HFFc6 (cell line): ENCODE measurements at places on chromosomes 3 and 15. TPM values are rescaled to one million over a fixed set of nuclear protein-coding genes. Genes with fewer than 3 reads are reported as not detected.
A peak's percentile ranks its signal among the peaks of the same experiment; 100 is the strongest.

DNA sequence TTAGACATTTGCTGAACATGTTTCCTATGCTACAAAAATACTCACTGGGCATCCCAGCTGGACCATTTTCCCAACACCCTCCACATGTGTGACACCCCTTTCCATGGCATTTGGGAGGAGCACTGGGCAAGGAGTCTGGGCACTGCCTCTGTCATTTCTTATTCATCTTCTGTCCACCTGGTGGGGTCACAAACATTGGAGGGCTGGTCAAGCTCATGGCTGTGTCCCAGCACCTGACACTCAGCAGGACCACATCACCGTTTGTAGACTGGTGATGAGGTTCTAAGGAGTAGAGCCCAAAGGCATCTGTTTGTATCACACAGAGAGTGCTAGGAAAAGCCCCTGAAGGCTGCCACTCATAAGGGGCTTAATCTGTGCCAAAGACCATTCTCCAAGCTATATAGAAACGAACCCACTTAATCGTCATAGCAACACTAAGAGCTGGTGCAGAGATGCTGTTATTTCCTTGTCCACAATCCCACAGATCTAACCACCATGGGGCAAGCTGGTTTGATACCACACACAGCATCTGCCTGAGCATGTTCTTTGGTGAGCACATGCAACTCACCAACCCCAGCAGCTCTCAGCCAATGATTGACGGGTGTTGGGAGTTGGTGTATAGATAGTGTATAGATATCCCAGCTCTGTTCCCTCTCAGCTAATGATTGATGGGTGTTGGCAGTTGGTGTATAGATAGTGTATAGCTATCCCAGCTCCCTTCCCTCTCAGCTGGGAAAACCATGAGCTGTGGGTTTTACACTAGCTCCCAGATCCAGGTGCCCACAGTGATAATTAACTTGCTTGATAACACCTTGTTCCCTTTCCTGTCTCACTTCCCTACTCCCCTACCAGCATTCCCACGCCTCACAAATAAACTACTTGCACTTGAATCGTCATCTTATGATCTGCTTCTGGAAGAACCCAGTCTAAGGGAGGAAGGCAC, 42.7 kb upstream of the ATP2B2 start:
- no peak for DNase-seq
- H3K36me3 ChIP-seq: no peaks in the 10 kb centered on the region
- H3K27me3 ChIP-seq: peaks cover 22% of the 10 kb centered on the region
- no peak overlapping the region for H3K4me3 ChIP-seq
- H3K27ac ChIP-seq: no peak overlapping the region

GRCh38 chr3:23938688-23939087, 6.4 kb upstream of the NR1D2 start:
- 0 out of 2 replicates have a peak, but pooled peaks cover 5% of the 10 kb centered on the region for H3K36me3 ChIP-seq
- H3K4me3 ChIP-seq: no peak overlapping the region
- no peaks in the 10 kb centered on the region; the same call in 1 of the 2 replicates for H3K27me3 ChIP-seq
- peaks cover 1% of the 10 kb centered on the region for H3K4me1 ChIP-seq
- H3K27ac ChIP-seq: no peak overlapping the region
- no peak for DNase-seq

DNA sequence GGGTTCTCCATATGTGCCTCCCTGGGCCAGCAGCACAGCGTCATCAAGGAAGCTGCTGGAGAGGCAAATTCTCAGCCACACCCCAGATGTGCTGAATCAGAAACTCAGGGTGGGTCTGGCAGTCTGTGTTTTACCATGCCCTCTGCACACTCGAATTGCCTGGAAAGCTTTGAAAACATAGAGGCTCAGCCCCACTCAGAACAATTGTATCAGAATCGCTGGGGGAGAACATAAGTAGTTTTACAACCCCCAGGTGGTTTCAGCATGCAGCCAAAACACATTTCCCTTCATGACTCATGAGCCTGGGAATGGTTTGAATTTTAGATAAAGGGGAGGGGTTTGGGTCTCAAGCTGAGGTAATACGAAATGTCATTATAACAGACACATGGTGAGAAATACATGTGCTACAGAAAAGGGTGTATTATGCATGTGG, 9.6 kb downstream of the TGM4 start:
- H3K4me1 ChIP-seq: peaks cover 43% of the 10 kb centered on the region
- H3K27me3 ChIP-seq: peaks cover 4% of the 10 kb centered on the region; the same call in 1 of the 2 replicates
- peaks cover 4% of the 10 kb centered on the region; the same call in 1 of the 2 replicates for H3K36me3 ChIP-seq
- DNase-seq: peak; percentile 73

- peaks cover 50% of the 10 kb centered on the region for H3K4me1 ChIP-seq
- H3K27ac ChIP-seq: peak overlapping the region; percentile 68
- H3K4me3 ChIP-seq: no peak overlapping the region
Observed at GRCh38 chr3:195195321-195196209, 75.4 kb downstream of the XXYLT1 start.

DNA sequence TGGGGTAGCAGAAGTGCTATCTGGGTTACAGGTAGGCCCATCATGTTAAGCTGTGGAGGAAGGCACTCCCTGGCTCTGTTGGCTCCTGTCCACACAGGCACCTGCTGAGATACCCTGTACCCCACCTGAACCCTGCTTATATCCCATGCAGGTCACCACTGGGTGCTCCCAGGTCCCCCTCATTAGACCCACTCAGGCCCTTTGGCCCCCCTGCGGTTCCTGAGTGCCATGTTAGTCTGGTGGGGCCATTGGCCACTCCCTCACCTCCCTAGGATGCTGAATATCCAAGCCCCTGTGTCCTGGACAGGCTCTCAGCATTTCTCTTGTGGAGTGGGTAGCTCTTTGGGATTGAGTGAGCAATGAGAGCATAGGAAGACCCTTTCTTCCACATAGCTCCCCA, 128.2 kb downstream of the EPHB1 start:
- H3K4me1 ChIP-seq: no peaks in the 10 kb centered on the region
- H3K27me3 ChIP-seq: no peaks in the 10 kb centered on the region; the same call in 1 of the 2 replicates
- DNase-seq: no peak
- no peak overlapping the region for H3K4me3 ChIP-seq

- H3K36me3 ChIP-seq: no peaks in the 10 kb centered on the region
- no peak overlapping the region; the same call in 1 of the 2 replicates for H3K4me3 ChIP-seq
- no peak overlapping the region for H3K27ac ChIP-seq
- H3K27me3 ChIP-seq: peaks cover 47% of the 10 kb centered on the region
- no peaks in the 10 kb centered on the region for H3K4me1 ChIP-seq
- DNase-seq: no peak
Observed at GRCh38 chr3:127535901-127536829, 54.4 kb downstream of the TPRA1 start.

DNA sequence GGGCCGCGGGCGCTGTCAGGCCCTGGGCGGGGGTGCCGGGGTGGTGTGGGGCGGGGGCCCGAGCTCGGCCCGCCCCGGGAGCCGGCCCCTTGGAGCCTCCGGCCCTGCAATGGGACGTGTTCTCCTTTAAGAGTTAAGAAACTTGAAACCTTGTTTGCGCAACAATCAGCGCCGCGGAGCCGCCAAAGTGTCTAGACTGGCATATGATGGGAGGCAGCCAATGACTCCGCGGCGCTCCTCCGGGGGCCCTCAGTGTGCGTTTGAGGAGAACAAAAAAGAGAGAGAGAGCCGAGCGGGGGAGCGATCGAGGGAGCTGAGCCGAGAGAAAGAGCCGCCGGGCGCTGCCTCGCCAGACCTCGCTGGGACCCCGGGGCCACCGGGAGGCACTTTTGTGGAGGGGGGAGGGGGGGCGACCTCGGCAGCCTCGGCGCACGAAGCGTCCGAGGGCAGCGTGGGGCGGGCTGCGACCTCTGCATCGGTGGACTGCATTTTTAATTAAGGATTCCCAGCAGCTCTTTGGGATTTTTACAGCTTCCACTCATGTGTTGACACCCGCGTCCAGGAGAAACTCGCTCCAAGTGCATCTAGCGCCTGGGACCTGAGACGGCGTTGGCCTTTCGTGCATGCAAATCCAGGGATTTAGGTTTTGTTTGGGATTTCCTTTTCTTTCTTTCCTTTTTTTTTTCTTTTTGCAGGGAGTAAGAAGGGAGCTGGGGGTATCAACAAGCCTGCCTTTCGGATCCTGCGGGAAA, at the start of gene SMAD6:
Gene SMAD6 (plus strand): TSS at position 202 of the 752 bp plus-strand sequence. CDS start 1,023 bp downstream, outside the sequence.
- H3K4me3 ChIP-seq: peak within 1 kb of the TSS; percentile 95
- H3K36me3 ChIP-seq: peaks cover 19% of the 10 kb centered on the region

GRCh38 chr3:94596887-94597566, 534.2 kb downstream of the NSUN3 start:
- no peaks in the 10 kb centered on the region for H3K36me3 ChIP-seq
- H3K4me1 ChIP-seq: no peaks in the 10 kb centered on the region
- DNase-seq: no peak
- H3K27me3 ChIP-seq: no peaks in the 10 kb centered on the region

GRCh38 chr3:116265976-116266584, 179.2 kb downstream of the LSAMP start:
- DNase-seq: no peak
- H3K4me1 ChIP-seq: no peaks in the 10 kb centered on the region
- H3K27ac ChIP-seq: no peak overlapping the region
- no peak overlapping the region for H3K4me3 ChIP-seq
- H3K36me3 ChIP-seq: no peaks in the 10 kb centered on the region

- no peaks in the 10 kb centered on the region; the same call in 1 of the 2 replicates for H3K27me3 ChIP-seq
- H3K4me1 ChIP-seq: peaks cover 17% of the 10 kb centered on the region; the same call in 1 of the 2 replicates
- H3K4me3 ChIP-seq: no peak overlapping the region
- H3K36me3 ChIP-seq: no peaks in the 10 kb centered on the region
- peak overlapping the region; percentile 1; the same call in 1 of the 2 replicates for H3K27ac ChIP-seq
Observed at GRCh38 chr3:143600756-143601718, 247.2 kb downstream of the SLC9A9 start.

GRCh38 chr15:63483521-63484371, 20.6 kb upstream of the USP3 start:
- H3K36me3 ChIP-seq: no peaks in the 10 kb centered on the region
- H3K27ac ChIP-seq: no peak overlapping the region
- DNase-seq: no peak
- H3K4me1 ChIP-seq: peaks cover 50% of the 10 kb centered on the region
- peaks cover 1% of the 10 kb centered on the region; the same call in 1 of the 2 replicates for H3K27me3 ChIP-seq
- H3K4me3 ChIP-seq: no peak overlapping the region

DNA sequence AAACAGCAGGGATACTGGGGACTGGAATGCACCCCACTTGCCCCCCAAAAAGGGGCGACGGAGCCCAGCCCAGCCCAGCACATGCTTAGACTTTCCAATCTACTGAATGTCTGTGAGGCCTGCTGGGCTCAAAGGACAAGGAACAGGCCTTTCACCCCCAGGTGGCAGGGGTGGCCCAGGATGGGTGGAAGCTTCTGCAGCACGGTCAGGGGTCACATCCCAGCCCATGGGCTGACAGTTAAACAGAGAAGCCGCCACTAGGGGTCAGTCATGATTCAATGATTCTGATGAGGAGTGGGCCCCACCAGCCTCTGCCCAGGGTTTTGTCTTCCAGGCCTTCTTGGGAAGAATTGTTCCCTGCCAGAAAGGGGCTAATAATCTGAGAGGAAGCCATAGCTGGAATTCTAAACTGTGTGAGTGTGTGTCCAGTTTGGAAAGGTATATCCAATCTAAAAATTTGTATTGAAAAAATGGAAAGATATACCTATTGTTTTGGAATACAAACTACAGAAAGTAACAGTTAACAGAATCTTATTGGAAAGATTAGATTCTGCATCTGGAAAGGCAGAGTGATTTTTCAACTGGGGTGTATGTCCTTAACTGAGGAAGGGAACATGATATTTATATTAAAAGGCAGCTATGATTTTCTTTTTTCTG, 2.2 kb downstream of the CHRNB4 start:
- no peak overlapping the region for H3K27ac ChIP-seq
- no peaks in the 10 kb centered on the region; the same call in 1 of the 2 replicates for H3K36me3 ChIP-seq
- H3K4me3 ChIP-seq: no peak overlapping the region
- DNase-seq: peak; percentile 9
- peaks cover 33% of the 10 kb centered on the region for H3K27me3 ChIP-seq

GRCh38 chr3:119559441-119559963, at the start of gene CD80:
CD80 (minus strand) TSS chr3:119559614; CDS start chr3:119557728, 1,886 bp downstream.
- peaks cover 14% of the 10 kb centered on the region for H3K27me3 ChIP-seq
- no peaks in the 10 kb centered on the region for H3K4me1 ChIP-seq
- H3K27ac ChIP-seq: no peak within 1 kb of the TSS
- no peaks in the 10 kb centered on the region for H3K36me3 ChIP-seq
- DNase-seq: peak; percentile 48
- peak within 1 kb of the TSS; percentile 1; the same call in 1 of the 2 replicates for H3K4me3 ChIP-seq

DNA sequence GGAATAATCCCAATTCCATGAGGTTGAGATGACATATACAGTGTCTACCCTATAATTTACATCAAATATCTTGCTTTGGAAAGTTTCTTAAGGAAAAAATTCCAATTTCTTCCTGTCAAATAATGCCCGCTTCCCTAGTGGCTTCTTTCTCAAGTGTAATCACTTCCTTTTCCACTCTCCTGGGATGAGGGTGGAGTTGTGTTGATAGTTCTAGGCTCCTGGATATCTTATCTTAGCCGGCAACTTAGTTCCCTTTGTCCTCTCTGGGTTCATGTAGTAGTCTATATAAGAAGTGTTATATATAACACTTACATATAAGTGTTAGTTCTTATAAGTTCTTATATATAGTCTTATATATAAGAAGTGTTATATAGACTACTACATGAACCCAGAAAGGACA, 10.9 kb downstream of the TAGLN3 start:
- no peak overlapping the region for H3K4me3 ChIP-seq
- H3K27me3 ChIP-seq: no peaks in the 10 kb centered on the region; the same call in 1 of the 2 replicates
- H3K27ac ChIP-seq: no peak overlapping the region
- no peak for DNase-seq
- peaks cover 42% of the 10 kb centered on the region for H3K4me1 ChIP-seq

- 0 out of 2 replicates have a peak overlapping the region, but pooled peaks have one; percentile 36 for H3K27ac ChIP-seq
- DNase-seq: no peak
- H3K4me3 ChIP-seq: peak overlapping the region; percentile 84
Observed at GRCh38 chr3:126476166-126477060, 722 bp upstream of the ZXDC start.

- H3K36me3 ChIP-seq: peaks cover 13% of the 10 kb centered on the region
- peak overlapping the region; percentile 64 for H3K27ac ChIP-seq
- H3K4me3 ChIP-seq: no peak overlapping the region; the same call in none of the 2 replicates
Observed at GRCh38 chr3:48064292-48064829, 48.1 kb upstream of the MAP4 start.

- no peaks in the 10 kb centered on the region for H3K36me3 ChIP-seq
- H3K27ac ChIP-seq: no peak overlapping the region
- peaks cover 2% of the 10 kb centered on the region; the same call in 1 of the 2 replicates for H3K27me3 ChIP-seq
- peak overlapping the region; percentile 41; the same call in 1 of the 2 replicates for H3K4me3 ChIP-seq
- H3K4me1 ChIP-seq: no peaks in the 10 kb centered on the region
Observed at GRCh38 chr3:54243056-54243931, 120.9 kb downstream of the CACNA2D3 start.

- DNase-seq: peak; percentile 84
- H3K4me3 ChIP-seq: peak overlapping the region; percentile 44
- peaks cover 12% of the 10 kb centered on the region; the same call in 1 of the 2 replicates for H3K36me3 ChIP-seq
Observed at GRCh38 chr15:85407421-85408269, 27.2 kb downstream of the AKAP13 start.

The SH2D7 gene
- total RNA-seq: not detected in 3 replicates

The HES1 gene
- total RNA-seq: 4.9 to 13.5 TPM (median 7.2 TPM) in 3 replicates

The ACAD9 gene
- 41.2 to 44.0 TPM (median 42.6 TPM) in 3 replicates for total RNA-seq

The FGD5 gene
- not detected in 2 replicates for total RNA-seq

The POPDC2 gene
- 0.14 to 0.45 TPM in 2 of 3 replicates, not detected in the other for total RNA-seq

The SNX22 gene
- total RNA-seq: 0.20 to 0.24 TPM (median 0.21 TPM) in 3 replicates

The FBXL2 gene
- 11.8 to 14.9 TPM (median 12.2 TPM) in 3 replicates for total RNA-seq

The SCAMP5 gene
- 6.7 and 12.5 TPM in 2 replicates for total RNA-seq

The GHSR gene
- total RNA-seq: not detected in 2 replicates

The TIGIT gene
- not detected in 3 replicates for total RNA-seq
